ENCODE measurements at places on chromosomes 4 and X.
A peak's percentile ranks its signal among the peaks of the same experiment; 100 is the strongest.

GRCh38 chrX:25597551-25597950 lies 540.6 kb upstream of the MAGEB18 start:
- no peak for DNase-seq
- no peaks in the 10 kb centered on the region for H3K27me3 ChIP-seq
- no peak overlapping the region for H3K4me3 ChIP-seq
- no peaks in the 10 kb centered on the region for H3K36me3 ChIP-seq

GRCh38 chrX:137033774-137034507 lies at the start of gene GPR101:
Gene GPR101 (minus strand): TSS chrX:137033995. CDS start chrX:137031674, 2,321 bp downstream.
- no peaks in the 10 kb centered on the region for H3K36me3 ChIP-seq
- peaks cover 26% of the 10 kb centered on the region for H3K27me3 ChIP-seq
- no peak within 1 kb of the TSS for H3K4me3 ChIP-seq
- H3K27ac ChIP-seq, result no peak within 1 kb of the TSS
- no peaks in the 10 kb centered on the region for H3K4me1 ChIP-seq

GRCh38 chrX:149760965-149761364 lies 12.9 kb upstream of the HSFX1 start:
- H3K4me3 ChIP-seq, result no peak overlapping the region
- H3K27me3 ChIP-seq, result peaks cover 2% of the 10 kb centered on the region
- H3K27ac ChIP-seq, result no peak overlapping the region
- no peaks in the 10 kb centered on the region for H3K4me1 ChIP-seq
- no peaks in the 10 kb centered on the region for H3K36me3 ChIP-seq

DNA sequence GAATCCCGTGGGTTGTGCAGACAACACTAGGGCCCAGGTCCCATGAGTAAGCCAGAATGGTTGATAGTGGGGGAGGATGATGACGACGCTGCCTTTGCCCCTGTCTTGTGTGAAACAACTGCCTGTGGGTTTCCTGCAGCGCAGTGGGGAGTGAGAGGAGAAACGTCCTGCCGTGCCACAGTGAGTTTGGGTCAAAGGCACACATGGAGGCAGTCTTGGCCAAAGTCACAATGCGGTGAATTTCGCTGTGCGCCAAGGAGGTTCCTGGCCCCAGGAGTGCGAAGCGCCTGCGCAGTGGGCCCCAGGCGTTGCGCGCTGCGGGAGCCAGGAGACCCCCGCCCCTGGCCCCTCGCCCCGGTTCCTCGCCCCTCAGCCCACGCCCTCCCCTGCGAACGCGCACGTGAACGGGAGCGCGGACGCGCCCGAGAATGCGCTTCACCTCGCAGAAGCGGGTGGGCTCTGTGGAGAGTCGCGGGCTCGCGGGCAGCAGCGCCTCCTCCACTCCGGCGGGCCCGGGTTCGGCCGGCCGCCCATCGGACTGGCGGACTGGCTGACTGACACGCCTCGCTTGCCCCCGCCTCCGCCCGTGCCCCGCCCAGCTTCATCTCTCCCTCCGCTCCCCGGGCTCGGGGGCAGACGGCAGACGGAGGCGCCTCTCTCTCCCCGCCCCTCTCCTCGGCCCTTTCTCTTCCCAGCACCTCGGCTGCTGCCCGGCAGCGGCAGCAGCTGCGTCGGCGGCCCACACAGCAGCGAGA lies at the start of gene NUDT10:
Gene NUDT10 (plus strand): TSS at position 635 of the 755 bp plus-strand sequence. CDS start 144 bp downstream, outside the sequence.
- H3K27ac ChIP-seq, result no peak within 1 kb of the TSS
- no peaks in the 10 kb centered on the region for H3K27me3 ChIP-seq
- H3K4me3 ChIP-seq, result peak within 1 kb of the TSS; percentile 63
- H3K36me3 ChIP-seq, result no peaks in the 10 kb centered on the region
- no peak for DNase-seq
- no peaks in the 10 kb centered on the region for H3K4me1 ChIP-seq

DNA sequence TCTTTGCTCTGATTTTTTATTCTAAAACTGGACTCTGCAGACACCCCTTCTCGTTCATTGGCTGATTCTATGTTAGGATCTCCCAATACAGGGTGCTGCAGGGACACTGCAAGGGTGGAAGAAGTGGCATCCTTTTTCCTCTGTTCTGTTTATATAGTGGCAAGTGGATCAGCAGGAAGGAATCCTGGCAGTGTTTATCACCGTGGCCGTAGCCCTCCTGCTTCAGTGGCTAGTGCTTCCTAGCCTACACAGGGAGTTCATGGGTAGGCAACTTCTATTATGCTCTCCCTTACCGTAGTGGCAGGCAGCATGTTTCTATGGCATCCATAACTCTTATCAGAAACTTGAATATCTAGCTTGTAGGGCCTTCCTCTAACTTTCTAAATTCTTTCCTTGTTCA lies 6.4 kb upstream of the AP1AR start:
- H3K27me3 ChIP-seq, result no peaks in the 10 kb centered on the region
- no peak overlapping the region for H3K27ac ChIP-seq
- no peaks in the 10 kb centered on the region for H3K36me3 ChIP-seq
- H3K4me1 ChIP-seq, result peaks cover 15% of the 10 kb centered on the region
- DNase-seq, result no peak

GRCh38 chr4:181784881-181785280 lies 458.3 kb upstream of the TENM3 start:
- H3K27me3 ChIP-seq, result peaks cover 8% of the 10 kb centered on the region
- no peaks in the 10 kb centered on the region for H3K4me1 ChIP-seq
- H3K27ac ChIP-seq, result no peak overlapping the region
- H3K4me3 ChIP-seq, result no peak overlapping the region

DNA sequence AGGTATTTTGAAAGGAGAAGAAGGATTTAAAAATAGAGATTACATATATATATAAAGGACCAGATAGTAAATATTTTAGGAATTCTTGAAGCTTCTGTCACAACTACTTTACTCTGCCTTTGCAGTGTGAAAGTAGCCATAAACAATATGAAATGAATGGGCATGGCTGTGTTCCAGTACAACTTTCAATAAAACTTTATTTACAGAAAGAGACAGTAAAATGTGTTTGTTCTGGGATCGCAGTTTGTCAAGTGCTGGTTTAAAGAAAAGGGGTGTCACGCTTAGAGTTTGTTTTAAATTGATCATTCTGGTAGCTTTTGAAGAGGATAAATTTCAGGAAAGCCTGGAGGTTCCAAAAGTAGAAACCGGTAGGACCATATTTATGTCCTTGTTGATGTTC lies 176.1 kb upstream of the HS3ST1 start:
- H3K27me3 ChIP-seq, result no peaks in the 10 kb centered on the region
- H3K4me3 ChIP-seq, result no peak overlapping the region
- H3K4me1 ChIP-seq, result no peaks in the 10 kb centered on the region
- DNase-seq, result no peak
- no peaks in the 10 kb centered on the region for H3K36me3 ChIP-seq

DNA sequence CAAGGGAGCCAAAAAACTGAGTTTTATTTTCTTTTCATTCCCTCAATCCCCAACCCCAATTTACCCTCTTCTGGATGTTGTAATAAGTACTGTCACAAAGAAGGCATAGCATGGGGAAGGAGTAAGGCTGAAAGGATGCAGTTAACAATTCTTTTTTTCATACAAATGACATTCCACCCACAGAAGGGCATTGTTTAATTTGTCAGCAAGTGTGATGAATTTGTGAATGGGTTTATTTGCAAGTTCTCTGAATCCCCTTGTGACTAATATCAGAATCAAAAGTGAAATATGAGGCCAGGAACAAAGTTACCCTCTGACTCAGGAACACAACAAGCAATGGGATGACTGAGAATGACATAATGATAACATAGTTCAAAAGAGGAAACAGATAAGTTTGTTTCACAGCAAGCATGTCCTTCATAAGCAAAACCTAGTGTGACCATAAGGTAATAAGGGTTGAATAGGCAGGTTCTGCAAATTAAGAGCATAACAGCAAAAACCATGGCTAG lies 2.1 kb downstream of the GEMIN8 start:
- H3K4me3 ChIP-seq, result peak overlapping the region; percentile 96
- H3K4me1 ChIP-seq, result peaks cover 23% of the 10 kb centered on the region
- no peaks in the 10 kb centered on the region for H3K36me3 ChIP-seq
- H3K27me3 ChIP-seq, result no peaks in the 10 kb centered on the region

DNA sequence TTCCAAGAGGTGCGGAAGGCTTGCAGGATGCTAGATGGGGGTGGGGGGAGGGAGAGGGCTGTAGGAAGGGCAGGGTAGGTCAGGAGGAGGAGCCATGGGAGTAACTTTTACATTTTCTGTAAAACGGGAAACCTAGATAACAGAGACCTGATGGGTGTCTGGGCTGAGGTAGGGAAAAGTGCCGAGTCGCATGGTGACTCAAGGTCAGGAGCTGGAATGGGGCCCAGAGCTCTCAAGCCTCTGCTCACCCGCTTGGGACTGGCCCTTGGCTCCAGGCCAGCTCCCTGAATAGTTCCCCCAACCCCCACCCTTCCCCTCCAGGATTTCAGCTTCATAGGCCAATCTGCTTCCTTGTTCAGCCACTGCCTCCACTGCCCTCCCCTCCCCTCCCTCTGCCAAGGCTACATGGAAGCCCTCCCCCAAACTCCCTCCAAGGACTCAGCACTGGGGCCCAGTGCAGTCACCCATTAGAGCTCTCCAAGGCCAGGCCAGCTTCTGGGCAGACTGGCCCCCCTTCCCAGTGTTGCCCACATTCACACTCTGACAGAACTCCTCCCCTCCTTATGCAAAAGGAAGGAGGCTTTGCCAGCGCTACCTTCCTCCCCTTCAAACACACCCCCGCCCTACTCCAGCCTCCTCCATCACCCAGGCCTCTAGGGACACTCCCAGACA lies 43.6 kb downstream of the TSC22D3 start:
- H3K4me3 ChIP-seq, result no peak overlapping the region
- H3K27ac ChIP-seq, result no peak overlapping the region
- no peaks in the 10 kb centered on the region for H3K27me3 ChIP-seq

DNA sequence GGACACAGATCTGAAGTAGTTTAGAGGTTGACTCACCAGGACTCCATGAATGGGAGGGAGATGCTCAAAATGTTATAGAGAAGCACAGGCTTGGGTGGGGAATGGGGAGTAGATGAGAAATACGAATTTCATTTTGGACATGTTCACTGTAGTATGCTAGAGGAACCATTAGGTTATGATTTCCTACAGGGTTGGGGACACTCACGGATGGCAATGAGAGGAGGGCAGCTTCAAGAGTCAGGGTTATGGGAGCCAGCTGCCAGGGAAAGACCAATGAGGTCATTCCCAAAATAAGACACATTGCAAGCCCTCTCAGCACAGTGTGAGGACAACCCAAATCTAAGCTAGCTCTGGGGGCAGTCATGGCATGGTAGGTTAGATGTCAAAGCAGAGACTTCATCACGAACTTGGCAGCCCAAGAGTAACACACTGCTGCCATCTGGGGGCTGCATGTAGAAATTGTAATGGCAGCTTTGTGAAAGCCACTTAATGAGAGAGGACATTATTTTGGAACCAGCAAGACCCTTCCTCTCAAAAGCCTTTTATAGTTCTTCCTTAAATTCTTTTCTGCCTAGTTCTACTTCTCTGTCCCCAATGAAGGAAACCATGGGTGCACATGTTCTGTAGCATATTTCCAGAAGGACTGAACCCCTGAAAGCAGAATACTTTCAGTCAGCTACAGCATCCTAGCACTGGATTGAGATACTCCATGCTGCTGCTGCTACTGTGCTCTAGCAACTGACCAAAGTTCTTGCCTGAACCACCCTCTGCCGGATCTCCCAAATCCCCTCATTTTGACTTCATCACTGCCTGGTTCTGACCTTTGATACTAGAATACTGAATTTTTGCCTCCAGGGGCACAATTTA lies 16.2 kb upstream of the ZCCHC12 start:
- H3K27ac ChIP-seq, result no peak overlapping the region
- peaks cover 2% of the 10 kb centered on the region for H3K27me3 ChIP-seq
- no peak overlapping the region for H3K4me3 ChIP-seq
- H3K36me3 ChIP-seq, result no peaks in the 10 kb centered on the region
- peak; percentile 17 for DNase-seq
- H3K4me1 ChIP-seq, result peaks cover 32% of the 10 kb centered on the region

DNA sequence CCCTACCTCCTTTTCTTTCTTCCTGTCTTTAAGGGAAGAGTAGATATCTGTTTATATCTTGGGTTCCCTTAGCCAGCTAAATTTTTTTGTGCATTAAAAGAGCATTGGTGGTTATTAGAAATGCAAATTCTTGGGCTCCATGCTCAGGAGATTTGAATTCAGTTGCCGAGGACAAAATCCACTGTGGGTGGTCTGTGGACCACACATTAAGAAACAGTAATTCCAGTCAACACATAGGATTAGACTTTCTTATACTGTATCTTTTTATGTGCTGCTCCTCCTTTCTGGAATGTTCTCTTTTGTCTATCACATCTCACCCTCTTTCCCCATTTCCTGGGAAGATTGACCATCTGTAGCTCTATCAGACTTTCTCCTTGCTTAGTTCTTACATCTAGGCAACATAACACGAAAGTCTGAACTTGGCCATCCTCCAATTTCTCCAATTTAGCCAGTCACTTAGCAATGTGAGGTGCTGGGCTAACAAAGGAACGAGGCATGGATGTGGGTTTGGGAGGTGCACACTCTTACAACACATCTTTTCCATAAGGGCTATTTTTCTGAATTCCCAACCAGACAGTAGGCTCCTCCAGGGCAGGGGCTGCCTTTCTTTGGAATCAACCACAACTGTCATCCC lies 5.3 kb upstream of the PDLIM3 start:
- DNase-seq, result no peak
- H3K27me3 ChIP-seq, result peaks cover 23% of the 10 kb centered on the region
- no peaks in the 10 kb centered on the region for H3K36me3 ChIP-seq
- H3K4me1 ChIP-seq, result no peaks in the 10 kb centered on the region
- no peak overlapping the region for H3K4me3 ChIP-seq
- no peak overlapping the region for H3K27ac ChIP-seq

DNA sequence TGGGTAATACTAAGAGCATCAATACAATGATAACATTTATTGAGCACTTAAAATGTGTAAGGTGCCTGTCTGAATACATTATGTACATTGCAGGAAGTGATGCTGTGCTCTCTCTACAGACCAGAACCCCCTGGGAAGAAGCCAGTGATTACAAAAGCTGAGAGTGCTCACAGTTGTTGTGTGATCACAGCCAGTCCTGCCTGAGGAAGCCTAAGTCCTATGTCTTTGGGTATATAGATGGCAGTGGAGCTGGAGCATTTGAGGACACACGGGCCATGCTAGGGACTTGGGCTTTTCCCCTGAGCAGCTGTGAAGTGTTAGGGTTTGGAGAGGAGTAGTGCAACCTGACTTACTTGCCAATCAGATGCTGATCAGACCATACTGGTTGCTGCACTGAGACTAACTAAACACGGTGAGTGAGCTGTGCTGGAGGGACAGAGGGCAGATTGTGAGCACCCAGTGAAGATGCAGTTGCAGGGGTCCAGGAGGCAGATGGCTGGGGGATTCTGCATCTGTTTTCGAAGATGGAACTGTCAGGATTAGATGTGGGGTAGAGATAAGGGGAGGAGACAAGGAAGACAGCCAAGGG lies 60.8 kb upstream of the TBC1D14 start:
- no peak for DNase-seq
- no peak overlapping the region for H3K27ac ChIP-seq
- H3K4me3 ChIP-seq, result no peak overlapping the region

DNA sequence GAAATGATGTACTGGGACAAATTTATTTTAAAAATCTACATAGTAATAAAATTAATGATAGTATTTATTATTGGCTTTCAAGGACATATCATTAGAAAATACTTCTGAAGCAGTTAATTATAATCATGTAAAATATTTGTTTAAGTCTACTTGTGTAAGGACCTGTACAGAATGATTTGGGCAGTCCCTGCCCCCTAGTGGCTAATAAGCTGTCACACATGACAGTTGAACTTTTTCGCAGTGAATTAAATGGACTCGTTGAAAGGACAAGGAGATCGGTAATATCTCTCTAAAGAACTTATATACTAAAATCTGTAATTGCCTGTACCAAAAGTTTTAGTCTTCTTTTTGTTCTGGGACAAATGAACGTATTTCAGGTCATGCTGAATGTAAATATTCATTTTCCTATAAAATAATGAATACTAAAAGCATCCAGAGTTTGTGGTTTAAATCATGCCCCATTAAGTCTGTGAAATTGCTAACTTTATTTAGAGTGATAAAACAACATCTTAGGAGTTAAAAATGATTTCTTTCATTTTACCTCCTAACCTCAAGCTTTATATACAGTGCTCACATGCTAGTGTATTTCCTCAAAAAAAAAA lies 13.6 kb downstream of the EXOC1 start:
- DNase-seq, result peak; percentile 66
- peak overlapping the region; percentile 76 for H3K4me3 ChIP-seq
- H3K27ac ChIP-seq, result peak overlapping the region; percentile 86
- H3K4me1 ChIP-seq, result peaks cover 40% of the 10 kb centered on the region
